ENCODE measurements at places on chromosomes 6 and 20. TPM values are rescaled to one million over a fixed set of nuclear protein-coding genes. Genes with fewer than 3 reads are reported as not detected.

DNA sequence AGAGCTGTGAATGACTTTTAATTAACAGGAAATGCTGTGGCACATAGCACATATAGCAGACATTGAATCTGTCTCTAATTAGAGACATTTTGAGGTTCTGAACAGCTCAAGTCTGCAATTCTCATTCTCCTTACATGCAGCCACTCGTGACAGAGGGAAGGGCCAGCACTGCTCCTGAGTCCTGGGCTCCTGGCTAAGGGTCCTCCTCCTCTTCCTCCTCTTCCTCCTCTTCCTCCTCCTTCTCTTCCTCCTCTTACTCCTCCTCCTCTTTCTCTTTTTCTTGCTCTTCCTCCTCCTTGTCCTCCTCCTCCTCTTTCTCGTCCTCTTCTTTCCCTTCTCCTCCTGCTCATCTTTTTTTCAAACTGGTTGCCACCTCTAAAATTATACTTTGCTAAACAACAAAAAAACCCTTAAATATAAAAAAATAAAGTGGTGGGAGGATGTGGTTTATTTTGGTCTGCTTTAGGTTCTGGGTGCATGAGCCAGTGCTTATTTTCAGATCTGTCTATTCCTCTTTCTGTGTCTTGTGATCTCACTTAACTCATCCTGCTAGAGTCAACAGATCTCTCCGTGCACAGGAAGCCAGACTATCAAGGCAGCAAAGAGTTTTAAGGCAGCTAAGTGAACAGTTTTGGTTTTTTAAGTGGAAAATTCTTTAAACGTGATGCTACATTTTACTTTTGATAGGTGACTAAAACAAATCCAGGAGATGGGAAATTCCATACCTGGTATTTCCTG is 159.3 kb downstream of the CD83 start:
- peak; percentile 61 for DNase-seq
- H3K36me3 ChIP-seq, result no peaks in the 10 kb centered on the region
- H3K4me3 ChIP-seq, result no peak overlapping the region

GRCh38 chr6:84150705-84151104 is 76.7 kb downstream of the CEP162 start:
- peak; percentile 95 for DNase-seq
- no peaks in the 10 kb centered on the region for H3K27me3 ChIP-seq
- H3K4me1 ChIP-seq, result no peaks in the 10 kb centered on the region
- H3K36me3 ChIP-seq, result no peaks in the 10 kb centered on the region

PREP gene
- total RNA-seq, result 18.3 TPM

CAGE1 gene
- under 0.01 TPM for total RNA-seq

TTK gene
- 0.51 TPM for total RNA-seq

ASIP gene
- not detected for total RNA-seq

CALHM4 gene
- not detected for total RNA-seq

- peaks cover 6% of the 10 kb centered on the region for H3K4me1 ChIP-seq
- H3K36me3 ChIP-seq, result no peaks in the 10 kb centered on the region
- DNase-seq, result peak; percentile 88
- no peaks in the 10 kb centered on the region for H3K27me3 ChIP-seq
- peak overlapping the region; percentile 12 for H3K4me3 ChIP-seq
Observed at GRCh38 chr6:16704401-16705045, 56.7 kb downstream of the ATXN1 start.

NKX2-2 gene
- not detected for total RNA-seq

PRICKLE4 gene
- total RNA-seq, result 0.26 TPM

All from fibroblast of lung (primary cell).